SJCRH30 (cell line): ENCODE measurements at places on chromosomes 13 and 19. TPM values are rescaled to one million over a fixed set of nuclear protein-coding genes. Genes with fewer than 3 reads are reported as not detected.

DNA sequence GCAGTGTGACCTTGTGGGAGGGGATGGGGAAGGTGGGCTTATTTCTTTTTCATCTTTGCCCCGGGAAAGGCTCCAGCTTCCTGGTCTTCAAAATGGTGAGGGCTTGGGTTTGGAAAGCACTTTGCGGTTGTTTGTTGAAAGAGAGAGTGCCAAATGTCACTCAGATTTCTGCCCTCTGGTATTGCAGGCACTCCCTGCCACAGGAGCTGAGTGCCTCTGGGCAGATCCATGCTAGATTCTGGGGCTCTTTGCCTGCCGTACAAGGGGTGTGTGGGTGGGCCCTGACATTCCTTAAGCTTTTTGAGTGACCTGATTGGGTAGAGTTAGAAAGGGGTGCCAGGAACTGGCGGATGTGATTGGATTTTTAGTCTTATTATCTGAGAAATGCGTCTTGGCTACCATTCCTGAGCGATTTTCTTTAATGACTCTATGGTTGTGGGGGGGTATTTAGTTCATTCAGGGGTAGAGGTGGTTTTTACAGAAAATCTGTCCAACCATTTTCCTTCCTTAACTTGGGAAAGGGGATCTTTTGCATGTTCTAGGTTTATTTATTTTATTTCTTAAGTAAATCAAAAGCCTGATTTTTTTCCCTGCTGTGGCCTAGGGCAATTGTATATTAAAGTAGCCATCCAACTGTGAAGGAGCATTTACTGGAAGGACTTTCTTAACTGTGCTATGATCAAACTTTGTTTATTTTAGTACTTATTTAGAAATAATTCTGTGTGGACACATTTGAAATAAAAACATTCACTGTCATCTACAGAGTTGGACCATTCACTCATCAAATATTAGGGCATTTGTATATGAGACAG lies 3.2 kb downstream of the ARHGAP35 start:
- no peak overlapping the region for H3K27ac ChIP-seq
- peak overlapping the region; percentile 81 for H3K4me3 ChIP-seq
- no peaks in the 10 kb centered on the region for H3K27me3 ChIP-seq
- H3K4me1 ChIP-seq, result peaks cover 27% of the 10 kb centered on the region
- peak; percentile 81 for DNase-seq
- no peaks in the 10 kb centered on the region for H3K36me3 ChIP-seq

The FARSA gene
- total RNA-seq, result 65.8 and 77.3 TPM in 2 replicates

DNA sequence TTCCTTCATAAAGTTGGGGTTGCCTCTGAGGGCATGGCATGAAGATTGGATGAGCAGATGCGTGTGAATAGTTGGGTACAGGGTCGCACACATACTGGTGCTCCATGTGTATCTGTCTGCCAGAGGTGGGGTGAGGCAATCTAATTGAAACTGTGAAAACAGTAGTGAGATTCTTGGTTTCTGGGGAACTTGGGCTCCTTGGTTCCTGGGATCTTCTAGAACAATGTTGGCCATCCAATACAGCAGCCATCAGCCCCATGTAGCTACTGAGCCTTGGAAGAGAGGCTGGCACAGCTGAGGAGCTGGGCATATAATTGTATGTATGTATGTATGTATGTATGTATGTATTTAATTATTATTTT lies 616 bp downstream of the FCHO1 start:
- H3K27me3 ChIP-seq, result no peaks in the 10 kb centered on the region
- H3K4me1 ChIP-seq, result no peaks in the 10 kb centered on the region
- no peaks in the 10 kb centered on the region for H3K36me3 ChIP-seq
- no peak overlapping the region for H3K4me3 ChIP-seq
- no peak overlapping the region for H3K27ac ChIP-seq
- no peak for DNase-seq

GRCh38 chr19:21638776-21639175 lies 128.6 kb downstream of the ZNF100 start:
- no peak overlapping the region for H3K4me3 ChIP-seq
- no peak for DNase-seq
- H3K36me3 ChIP-seq, result no peaks in the 10 kb centered on the region
- H3K27me3 ChIP-seq, result no peaks in the 10 kb centered on the region
- no peaks in the 10 kb centered on the region for H3K4me1 ChIP-seq

The KLK15 gene
- not detected in 2 replicates for total RNA-seq

The LHB gene
- not detected in 2 replicates for total RNA-seq

GRCh38 chr19:11452620-11453310 lies 17.3 kb downstream of the PRKCSH start:
- H3K27me3 ChIP-seq, result no peaks in the 10 kb centered on the region
- no peak overlapping the region for H3K27ac ChIP-seq
- peak overlapping the region; percentile 25 for H3K4me3 ChIP-seq
- DNase-seq, result peak; percentile 47
- H3K36me3 ChIP-seq, result peaks cover 7% of the 10 kb centered on the region; the same call in 1 of the 2 replicates

DNA sequence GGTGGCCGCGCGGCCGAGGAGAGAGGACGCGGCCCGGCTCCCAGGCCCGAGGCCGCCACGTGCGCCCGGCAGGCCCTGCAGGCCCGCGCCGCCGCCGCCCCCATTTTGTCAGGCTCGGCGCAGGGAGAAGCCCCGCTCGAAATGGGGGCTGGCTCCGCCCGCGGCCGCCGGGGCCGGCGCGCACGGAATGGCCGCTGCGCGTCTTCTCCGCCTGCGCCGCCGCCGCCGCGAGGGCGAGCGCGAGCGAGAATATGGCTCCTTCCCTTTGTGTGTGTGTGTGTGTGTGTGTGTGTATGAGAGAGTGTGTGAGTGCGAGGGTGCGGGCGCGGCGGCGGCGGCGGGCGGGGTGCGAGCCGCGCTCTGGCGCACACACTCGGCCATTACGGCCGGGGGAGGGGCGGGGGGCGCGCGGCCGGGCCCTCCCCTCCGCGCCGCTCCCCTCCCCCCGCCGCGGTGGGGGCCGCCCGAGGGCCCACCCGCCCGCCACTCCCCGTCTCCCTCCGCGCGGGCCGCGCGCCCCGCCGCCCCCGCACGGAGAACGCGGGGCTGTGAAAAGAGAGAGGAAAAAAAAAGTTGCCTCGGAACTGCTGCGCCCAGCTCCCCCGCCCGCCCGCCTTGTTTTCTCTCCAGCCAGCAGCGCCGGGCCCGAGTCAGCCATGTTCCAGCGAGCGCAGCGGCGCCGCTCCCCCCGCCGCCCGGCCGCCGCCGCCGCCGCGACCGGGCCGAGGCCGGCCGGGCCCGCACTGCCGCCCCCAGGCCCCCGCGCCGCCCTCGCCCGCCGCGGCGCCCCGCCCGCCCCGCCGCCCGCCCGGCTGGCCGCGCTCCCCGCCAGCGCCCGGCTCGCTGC lies 1.0 kb downstream of the HMGB1 start:
- peak overlapping the region; percentile 93 for H3K4me3 ChIP-seq
- no peaks in the 10 kb centered on the region for H3K27me3 ChIP-seq
- peaks cover 35% of the 10 kb centered on the region for H3K36me3 ChIP-seq
